ENCODE measurements at places on chromosomes 7 and 10.

DNA sequence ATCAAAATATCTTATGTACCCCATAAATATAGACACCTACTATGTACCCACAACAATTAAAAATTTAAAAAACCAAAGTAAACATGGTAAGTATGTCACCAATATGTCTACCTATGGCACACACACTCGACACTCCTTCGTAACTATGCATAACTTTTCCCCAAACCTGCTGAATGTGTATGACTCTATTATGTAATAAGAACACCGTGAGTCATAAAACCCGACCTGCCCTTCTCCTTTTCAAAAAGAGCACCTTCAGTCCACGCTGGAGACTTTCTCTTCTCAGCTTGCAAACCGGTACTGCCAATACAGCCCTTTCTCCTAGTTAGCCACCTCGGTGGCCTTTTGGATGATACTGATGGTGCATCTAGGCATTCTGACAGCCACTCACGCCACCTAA, 186.3 kb downstream of the PRPF18 start:
- DNase-seq: no peak

- no peak for DNase-seq
Observed at GRCh38 chr10:91974960-91975359, 51.4 kb downstream of the BTAF1 start.

DNA sequence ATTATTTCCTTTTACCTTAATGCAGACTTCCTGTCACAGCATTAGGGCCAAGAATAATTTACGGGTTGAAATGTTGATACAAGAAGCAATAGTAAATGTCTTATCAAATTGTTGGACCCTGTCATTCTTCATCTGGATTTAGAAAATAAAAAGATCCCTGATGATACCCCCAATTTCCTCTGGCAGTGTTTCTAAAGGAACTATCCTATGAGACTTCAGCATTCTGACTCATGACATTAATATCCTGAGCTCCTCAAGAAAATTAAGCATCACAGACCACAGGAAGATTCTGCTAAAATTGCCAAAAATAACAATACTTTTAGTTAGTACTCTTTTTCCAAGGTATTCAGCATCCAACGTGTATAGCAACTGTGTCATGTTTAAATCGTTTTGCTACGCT, 490.5 kb upstream of the ANKRD30A start:
- DNase-seq: no peak

DNA sequence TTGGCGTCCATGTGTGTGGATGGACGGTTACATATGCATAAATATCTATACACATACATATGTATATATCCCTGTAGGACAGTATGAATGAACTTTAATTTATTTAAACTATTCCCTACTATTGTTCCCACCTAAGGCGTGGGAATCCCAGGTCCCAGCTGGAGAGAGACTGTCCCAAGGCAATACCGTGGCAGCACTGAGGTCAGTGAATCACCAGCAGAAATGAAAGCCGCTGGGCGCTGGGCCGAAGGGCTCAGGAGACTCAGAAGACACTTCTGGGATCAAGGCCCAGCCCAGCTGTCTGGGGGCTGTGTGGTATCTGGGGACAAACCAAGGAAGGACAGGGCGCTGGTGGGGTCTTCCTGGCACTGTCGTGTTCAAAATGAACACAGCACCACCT, 49.6 kb upstream of the MYL10 start:
- no peak for DNase-seq
